Tibial nerve (tissue), 4 donors: ENCODE measurements at places on chromosomes 6 and 20. TPM values are rescaled to one million over a fixed set of nuclear protein-coding genes. Genes with fewer than 3 reads are reported as not detected.
A peak's percentile ranks its signal among the peaks of the same experiment; 100 is the strongest.

The ISM1 gene
- 24.3 TPM for total RNA-seq

The CAGE1 gene
- not detected for total RNA-seq

The DNMT3B gene
- total RNA-seq: 1.5 TPM

The SCGN gene
- not detected for total RNA-seq

The ADGRG6 gene
- total RNA-seq: 35.4 TPM

The CEP43 gene
- total RNA-seq: 23.7 TPM

The C6orf120 gene
- total RNA-seq: 45.9 TPM

- no peak overlapping the region for H3K27ac ChIP-seq
- H3K4me3 ChIP-seq: no peak overlapping the region
- no peak for DNase-seq
- no peaks in the 10 kb centered on the region for H3K4me1 ChIP-seq
- no peaks in the 10 kb centered on the region for H3K36me3 ChIP-seq
- H3K27me3 ChIP-seq: no peaks in the 10 kb centered on the region
Observed at GRCh38 chr6:124339610-124340334, 536.1 kb downstream of the NKAIN2 start.

GRCh38 chr6:129369737-129370136 is 340.2 kb downstream of the ARHGAP18 start:
- DNase-seq: no peak
- no peaks in the 10 kb centered on the region for H3K36me3 ChIP-seq
- no peak overlapping the region for H3K27ac ChIP-seq
- H3K27me3 ChIP-seq: no peaks in the 10 kb centered on the region
- no peak overlapping the region for H3K4me3 ChIP-seq

DNA sequence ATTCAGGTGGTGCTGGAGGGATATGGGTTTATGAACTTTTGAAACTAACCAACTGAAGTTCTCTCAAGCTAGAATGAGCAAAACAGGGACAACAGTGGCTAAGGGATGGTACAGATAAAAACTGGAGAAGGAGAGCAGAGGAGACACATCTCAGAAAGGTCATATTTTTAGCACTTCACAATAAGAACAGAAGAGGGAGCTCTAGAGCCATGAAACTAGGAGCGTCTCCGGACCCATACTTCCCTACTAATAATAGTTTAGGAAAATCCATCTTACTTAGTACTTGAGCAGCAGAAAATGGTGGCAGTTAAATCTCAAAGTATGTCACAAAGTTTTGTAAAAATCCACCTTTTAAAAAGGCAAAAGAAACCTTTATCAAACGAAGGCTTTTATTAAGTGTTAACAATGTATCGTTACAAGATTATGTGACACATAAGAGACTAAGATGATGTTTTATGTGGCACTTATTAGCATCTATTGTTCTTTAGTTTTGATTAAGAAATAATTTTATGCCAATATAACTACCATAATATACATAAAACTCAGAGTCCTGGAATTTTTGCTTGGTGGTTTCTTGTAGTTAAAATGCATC is 278.6 kb downstream of the TBC1D32 start:
- no peak overlapping the region for H3K27ac ChIP-seq
- no peaks in the 10 kb centered on the region for H3K36me3 ChIP-seq
- H3K4me3 ChIP-seq: no peak overlapping the region
- no peaks in the 10 kb centered on the region for H3K27me3 ChIP-seq
- no peaks in the 10 kb centered on the region for H3K4me1 ChIP-seq

DNA sequence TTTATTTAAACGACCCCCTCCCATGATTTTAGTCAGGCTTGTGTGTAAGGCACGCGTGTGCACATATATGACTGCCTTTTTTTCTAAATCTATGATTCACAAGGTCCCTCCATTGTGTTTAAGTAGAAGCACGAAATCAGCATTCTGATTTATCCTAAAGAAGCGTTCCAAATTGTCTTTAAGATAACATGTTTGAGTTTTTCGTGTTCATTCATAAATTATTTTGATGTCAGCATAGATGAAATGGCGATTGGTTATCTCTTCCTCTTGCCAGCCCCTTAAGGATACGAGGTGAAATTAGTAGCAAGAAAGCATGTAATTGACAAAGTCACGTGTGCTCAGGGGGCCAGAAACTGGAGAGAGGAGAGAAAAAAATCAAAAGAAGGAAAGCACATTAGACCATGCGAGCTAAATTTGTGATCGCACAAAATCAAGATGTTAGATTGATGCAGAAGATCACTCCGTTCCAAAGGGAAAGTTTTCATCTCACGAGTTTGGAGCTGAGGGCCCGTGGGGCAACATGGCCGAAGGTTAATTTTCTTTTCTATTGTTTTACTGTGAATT is at the start of gene LIN28B:
Gene LIN28B (plus strand): TSS at position 377 of the 564 bp plus-strand sequence. CDS start 144 bp downstream, at position 521.
- H3K27ac ChIP-seq: no peak within 1 kb of the TSS
- peaks cover 90% of the 10 kb centered on the region for H3K27me3 ChIP-seq
- H3K36me3 ChIP-seq: no peaks in the 10 kb centered on the region
- no peaks in the 10 kb centered on the region for H3K4me1 ChIP-seq
- DNase-seq: no peak
- no peak within 1 kb of the TSS for H3K4me3 ChIP-seq

DNA sequence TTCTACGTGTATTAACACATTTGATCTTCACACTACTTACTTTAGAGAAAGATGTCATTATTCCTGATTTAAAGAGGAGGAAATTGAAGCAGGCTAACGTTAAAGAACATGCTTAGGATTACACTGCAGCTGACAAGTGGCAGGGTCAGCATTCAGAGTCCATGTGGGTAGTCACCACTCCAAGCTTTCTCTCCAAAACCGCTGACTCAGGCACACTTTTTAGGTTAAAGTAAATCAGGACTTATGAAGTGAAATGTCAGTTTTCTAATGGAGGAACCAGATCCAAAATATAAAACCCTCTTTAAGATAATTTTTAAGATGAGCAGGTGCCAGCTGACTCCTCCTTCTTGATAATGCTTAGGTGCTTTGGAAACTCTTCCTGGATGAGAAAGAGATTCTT is 75.4 kb downstream of the HTR1E start:
- no peaks in the 10 kb centered on the region for H3K27me3 ChIP-seq
- H3K4me1 ChIP-seq: no peaks in the 10 kb centered on the region
- DNase-seq: no peak
- no peak overlapping the region for H3K27ac ChIP-seq
- H3K36me3 ChIP-seq: no peaks in the 10 kb centered on the region

GRCh38 chr6:84769306-84769705 is 4.9 kb upstream of the TBX18 start:
- peak overlapping the region; percentile 28 for H3K4me3 ChIP-seq
- peak overlapping the region; percentile 77 for H3K27ac ChIP-seq
- H3K36me3 ChIP-seq: no peaks in the 10 kb centered on the region
- peaks cover 7% of the 10 kb centered on the region for H3K4me1 ChIP-seq
- DNase-seq: no peak

GRCh38 chr20:51399006-51399890 is 143.3 kb downstream of the NFATC2 start:
- H3K27ac ChIP-seq: no peak overlapping the region
- no peak overlapping the region for H3K4me3 ChIP-seq
- H3K4me1 ChIP-seq: peaks cover 45% of the 10 kb centered on the region
- DNase-seq: no peak
- no peaks in the 10 kb centered on the region for H3K27me3 ChIP-seq

- no peaks in the 10 kb centered on the region for H3K36me3 ChIP-seq
- no peak overlapping the region for H3K4me3 ChIP-seq
- no peak overlapping the region for H3K27ac ChIP-seq
- peaks cover 11% of the 10 kb centered on the region for H3K4me1 ChIP-seq
- H3K27me3 ChIP-seq: no peaks in the 10 kb centered on the region
Observed at GRCh38 chr6:170464080-170464479, 89.0 kb downstream of the PSMB1 start.

DNA sequence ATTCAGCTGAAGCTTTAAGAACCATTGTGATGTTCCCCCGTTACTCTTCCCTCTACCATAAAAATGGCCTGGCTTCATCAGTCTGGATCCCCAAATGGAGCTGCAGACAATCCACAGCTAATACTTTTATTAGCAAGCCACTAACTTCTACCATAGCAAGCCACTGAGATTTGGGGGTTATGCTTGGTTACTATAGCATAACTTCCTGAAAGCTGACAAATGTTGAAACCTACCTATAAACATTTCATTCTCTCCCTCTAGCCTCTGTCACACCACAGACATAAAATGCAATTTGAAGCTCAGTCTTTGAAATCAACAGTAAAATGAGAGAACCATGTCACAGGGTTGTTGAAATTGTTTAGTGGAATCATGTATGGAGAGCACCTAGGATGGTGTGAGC is 3.0 kb upstream of the HTR1E start:
- H3K4me3 ChIP-seq: no peak overlapping the region
- peaks cover 28% of the 10 kb centered on the region for H3K27me3 ChIP-seq
- H3K36me3 ChIP-seq: no peaks in the 10 kb centered on the region
